ENCODE measurements at places on chromosomes 3 and 15.

DNA sequence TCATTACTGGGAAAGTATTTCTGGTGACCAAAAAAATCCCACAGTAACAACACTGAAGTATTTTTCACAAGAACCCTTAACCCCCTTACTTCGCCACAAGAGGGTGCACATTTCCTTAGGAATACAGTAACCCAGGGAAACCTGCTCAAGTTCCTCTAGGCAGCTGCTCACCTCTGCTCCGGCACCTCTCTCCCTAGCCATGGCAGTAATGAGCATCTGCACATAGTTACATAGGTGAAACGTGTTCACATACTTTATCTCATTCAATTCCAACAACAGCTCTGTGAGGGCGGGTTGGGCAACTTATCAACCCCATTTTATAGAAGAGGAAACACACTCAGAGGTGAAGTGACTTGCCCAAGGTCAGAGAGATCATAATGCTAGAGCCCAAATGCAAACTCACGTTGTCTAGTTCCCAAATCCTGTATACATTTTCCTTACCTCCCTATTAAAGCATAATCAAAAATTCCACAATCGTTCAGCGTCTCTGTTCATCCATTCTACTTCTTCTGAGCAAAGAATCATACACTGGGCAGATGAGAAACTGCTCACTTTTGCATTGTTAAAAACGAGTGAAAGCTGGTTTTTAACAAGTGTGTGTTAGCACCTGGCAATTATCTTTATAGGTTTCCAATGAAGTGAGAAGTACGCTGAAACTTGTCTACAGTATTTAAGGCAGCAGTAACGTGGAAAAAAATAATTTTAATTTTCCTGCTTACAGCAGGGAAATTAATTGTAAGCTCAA lies 90.7 kb downstream of the IGF2BP2 start:
- no peak for DNase-seq

GRCh38 chr3:127013758-127014535 lies 31.0 kb downstream of the PLXNA1 start:
- DNase-seq: no peak

DNA sequence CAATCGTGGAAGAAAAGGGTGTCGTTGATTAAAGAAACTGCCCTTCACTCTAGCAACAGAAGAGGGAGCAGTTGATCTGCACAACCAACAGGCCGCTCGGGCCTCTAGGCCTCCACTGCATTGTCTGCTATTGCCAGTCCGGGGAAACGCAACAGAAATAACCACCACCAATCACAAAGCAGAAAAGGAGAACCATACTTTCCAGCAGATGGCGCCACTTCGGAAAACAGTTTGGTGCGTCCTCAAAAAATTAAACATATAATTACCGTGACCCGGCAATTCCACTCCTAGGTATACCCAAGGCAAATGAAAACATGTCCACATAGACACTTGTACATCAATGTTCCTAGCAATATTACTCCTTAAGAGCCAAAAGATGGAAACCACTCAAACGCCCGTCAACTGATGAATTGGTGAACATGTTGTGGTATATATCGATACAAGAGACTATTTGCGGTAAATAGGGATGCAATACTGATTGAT lies 154.1 kb downstream of the TJP1 start:
- no peak for DNase-seq

DNA sequence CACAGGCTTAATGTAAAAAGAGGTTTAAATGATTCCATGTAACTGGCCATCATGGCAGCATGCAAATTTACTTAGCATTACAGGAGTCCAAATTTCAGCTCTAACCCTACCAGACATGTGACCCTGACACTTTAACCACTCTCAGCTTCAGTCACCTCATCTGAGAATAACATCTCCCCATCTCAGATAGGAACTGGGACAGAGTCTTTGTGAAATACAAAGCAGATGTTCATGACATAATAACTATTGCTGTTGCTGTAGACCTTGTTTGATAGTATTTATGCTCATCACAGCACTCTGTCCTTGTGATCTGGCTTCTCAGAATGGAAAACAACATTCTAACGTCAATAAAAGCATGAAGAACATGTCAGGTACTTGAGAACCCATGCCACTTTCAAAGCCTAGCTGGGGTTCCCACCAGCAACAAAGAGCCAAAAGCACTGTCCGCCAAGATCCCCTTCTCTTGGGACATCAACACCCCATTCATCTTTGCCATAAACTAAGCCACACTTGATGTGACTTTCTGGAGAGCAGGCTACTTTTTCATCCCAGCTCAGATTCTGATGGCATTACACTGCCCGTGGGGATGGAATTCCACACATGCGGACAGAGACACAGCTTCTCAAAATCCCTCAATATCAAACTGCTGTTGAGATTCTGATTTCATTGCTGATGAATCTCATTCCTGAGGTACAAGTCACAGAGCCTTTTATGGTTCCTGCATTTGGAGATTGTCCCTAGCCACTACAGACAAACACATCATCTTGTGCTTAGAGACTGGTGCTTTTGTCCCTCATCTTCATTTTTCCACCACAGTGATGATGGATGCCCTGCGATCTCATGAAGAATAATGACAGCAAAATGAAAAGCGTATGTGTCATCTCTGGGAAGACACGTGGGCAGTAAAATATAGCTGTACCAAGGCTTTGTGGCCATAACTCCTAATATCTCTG lies 202.7 kb downstream of the TNIK start:
- DNase-seq: no peak

- DNase-seq: no peak
These were observed 470.3 kb downstream of the CNTN4 start for GRCh38 chr3:2568929-2569328.

- DNase-seq: no peak
These were observed 766 bp downstream of the FAM98B start for GRCh38 chr15:38454696-38455090.
